ENCODE measurements at places on chromosomes 16 and 17.

GRCh38 chr17:37037590-37038155 is 88.9 kb downstream of the AATF start:
- no peak for DNase-seq

- DNase-seq: no peak
Observed at GRCh38 chr17:50263331-50264262, 10.7 kb upstream of the TMEM92 start.

GRCh38 chr17:73503560-73503959 is 140.7 kb downstream of the SDK2 start:
- no peak for DNase-seq

DNA sequence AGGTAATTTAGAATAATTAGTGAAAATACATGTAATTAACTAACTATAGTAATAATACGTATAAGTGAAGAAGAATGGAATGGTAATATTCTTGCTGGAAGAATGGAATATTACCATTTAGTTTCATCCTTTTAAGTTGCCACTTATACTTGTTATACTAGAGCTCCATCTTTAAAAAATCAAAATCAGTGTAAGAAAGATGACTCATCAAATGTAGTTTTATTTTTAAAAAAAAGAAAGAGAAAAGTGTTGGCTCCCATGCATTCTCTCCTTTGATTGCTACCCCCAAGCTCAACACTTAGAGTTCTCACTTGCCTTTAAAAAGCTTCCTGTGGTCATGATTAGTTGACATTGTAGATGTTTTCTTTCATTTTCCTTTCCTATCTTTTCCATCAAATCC is 82.4 kb upstream of the KIF2B start:
- DNase-seq: no peak

- DNase-seq: no peak
Observed at GRCh38 chr16:4870138-4870671, 22.9 kb downstream of the UBN1 start.

DNA sequence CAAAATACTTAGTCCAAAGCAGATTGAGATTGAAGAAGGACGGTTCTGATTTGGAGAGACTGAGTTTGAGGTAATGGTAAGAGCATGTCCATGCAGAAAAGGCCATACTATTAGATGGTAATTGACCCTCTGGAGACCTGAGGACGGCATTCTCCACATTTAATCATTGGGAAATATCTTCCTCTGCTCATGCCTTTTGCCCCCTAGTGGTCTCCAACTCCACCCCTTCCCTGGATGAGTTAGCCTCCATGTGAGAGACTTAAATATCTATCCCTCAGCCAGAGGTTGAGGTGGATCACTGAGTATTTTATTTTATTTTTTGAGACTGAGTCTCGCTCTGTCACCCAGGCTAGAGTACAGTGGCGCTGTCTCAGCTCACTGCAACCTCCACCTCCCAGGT is 10.4 kb upstream of the OR3A1 start:
- no peak for DNase-seq

DNA sequence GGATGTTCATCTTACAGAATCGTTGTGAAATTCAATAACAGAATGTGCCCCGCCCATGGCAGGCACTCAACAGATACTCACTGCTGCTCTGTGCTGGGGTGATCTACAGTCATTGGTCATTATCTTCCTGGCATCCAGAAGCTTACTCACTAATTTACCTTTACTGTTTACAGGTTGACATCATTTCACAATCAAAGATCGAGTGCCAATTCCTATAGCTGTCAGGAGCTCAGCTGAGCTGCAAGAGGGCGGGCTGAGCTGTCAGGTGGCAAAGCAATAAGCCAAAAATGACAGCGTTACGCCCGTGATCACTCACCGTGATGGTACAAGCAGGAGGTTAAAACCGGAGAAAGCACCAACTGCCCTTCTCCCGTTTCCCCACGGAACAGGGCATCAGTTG is 51.2 kb downstream of the LITAF start:
- no peak for DNase-seq

- no peak for DNase-seq
Observed at GRCh38 chr16:48603647-48604376, 6.2 kb downstream of the N4BP1 start.

- DNase-seq: no peak
Observed at GRCh38 chr16:10502776-10503175, 77.6 kb downstream of the EMP2 start.

GRCh38 chr17:27522028-27522635 is 65.9 kb downstream of the KSR1 start:
- no peak for DNase-seq

DNA sequence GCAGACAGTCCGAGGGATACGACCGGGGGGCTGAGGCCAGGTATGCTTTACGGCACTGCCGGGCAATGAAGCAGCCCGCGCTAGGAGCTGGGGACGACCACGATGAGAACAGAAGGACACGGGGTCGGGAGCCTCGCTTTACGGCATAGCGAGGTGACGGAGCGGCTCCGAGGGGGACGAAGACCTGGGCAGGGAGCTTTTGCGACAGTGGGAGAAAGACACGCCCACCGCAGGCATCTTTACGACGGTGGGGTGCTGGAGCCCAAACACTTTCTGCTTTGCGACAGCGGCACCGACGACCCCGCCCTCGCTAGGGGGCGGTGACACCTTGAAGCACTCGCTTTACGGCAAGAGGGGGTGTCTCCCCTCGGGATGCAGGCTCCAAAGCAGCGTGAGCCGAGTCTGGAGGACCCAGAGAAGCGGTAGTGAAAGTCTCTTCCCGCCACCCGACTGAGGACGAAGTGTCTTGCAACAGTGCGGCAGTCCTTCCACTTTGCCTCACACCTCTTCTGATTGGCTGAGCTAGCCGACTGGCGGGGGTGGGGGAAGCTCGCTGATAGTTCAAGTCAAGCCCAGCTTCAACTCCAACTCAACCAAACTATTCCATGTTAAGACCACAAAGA is 350 bp upstream of the NEURL4 start:
- peak; percentile 77 for DNase-seq

Measured in NCI-H524 (cell line).